ENCODE measurements at places on chromosomes 13 and 19. TPM values are rescaled to one million over a fixed set of nuclear protein-coding genes. Genes with fewer than 3 reads are reported as not detected.

Gene KEAP1
- total RNA-seq = 46.3 TPM

Gene ZNF784
- 6.3 TPM for total RNA-seq

Gene TNNI3
- total RNA-seq = not detected

Gene CDX2
- total RNA-seq = not detected

Gene CCNA1
- 0.77 TPM for total RNA-seq

Gene ZFP36
- total RNA-seq = 191 TPM

Gene CYP2B6
- not detected for total RNA-seq

Gene ITM2B
- total RNA-seq = 857 TPM

Gene CNN1
- 7.7 TPM for total RNA-seq

Gene DCAF15
- total RNA-seq = 58.6 TPM

Gene ZNF726
- 4.1 TPM for total RNA-seq

Gene LSR
- 20.0 TPM for total RNA-seq

Gene KLF2
- 179 TPM for total RNA-seq

DNA sequence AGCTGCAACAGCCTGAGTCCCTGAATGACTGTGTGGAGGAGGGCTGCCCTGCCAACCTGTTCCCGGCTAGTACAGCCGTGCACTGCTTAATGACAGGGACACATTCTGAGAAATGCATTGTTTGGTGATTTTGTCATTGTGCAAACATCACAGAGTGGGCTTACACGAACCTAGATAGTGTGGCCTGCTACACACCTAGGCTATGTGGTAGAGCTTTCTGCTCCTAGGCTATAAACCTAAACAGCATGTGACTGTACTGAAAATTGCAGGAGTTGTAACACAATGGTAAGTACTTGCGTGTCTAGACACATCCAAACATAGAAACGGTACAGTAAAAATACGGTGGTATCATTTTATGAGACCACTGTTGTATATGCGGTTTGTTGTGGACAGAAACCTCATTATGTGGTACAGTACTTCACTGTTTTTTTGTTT, 35.0 kb downstream of the VASP start:
- no peak overlapping the region for H3K27ac ChIP-seq
- no peaks in the 10 kb centered on the region for H3K27me3 ChIP-seq
- no peak overlapping the region for H3K4me3 ChIP-seq
- H3K4me1 ChIP-seq = no peaks in the 10 kb centered on the region
- DNase-seq = no peak

GRCh38 chr13:86554066-86554465, 754.8 kb upstream of the SLITRK6 start:
- H3K27me3 ChIP-seq = no peaks in the 10 kb centered on the region
- no peak overlapping the region for H3K27ac ChIP-seq
- DNase-seq = no peak
- H3K4me3 ChIP-seq = no peak overlapping the region

DNA sequence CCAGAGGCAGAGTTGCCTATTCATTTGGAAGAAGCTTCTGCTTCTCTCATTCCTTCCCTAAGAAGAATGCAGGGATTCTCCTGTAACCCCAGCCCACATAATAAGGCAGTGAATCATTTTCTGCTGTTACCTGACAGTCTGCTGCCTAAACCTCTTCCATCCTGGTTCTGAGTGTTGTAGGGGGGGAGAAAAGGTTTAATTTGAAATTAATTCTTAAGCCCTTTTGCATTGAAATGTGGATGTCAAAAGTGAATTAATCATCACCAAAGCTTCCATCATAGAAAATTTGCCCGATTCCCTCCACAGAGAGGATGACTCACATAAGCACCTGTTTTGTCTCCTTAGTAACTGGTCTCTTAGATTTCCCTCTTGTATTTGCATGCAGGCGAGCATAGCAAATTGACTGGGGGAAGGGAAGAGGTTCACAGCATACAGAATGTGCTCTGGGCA, 146.7 kb upstream of the FNDC3A start:
- H3K36me3 ChIP-seq = no peaks in the 10 kb centered on the region
- H3K4me3 ChIP-seq = no peak overlapping the region
- H3K27me3 ChIP-seq = no peaks in the 10 kb centered on the region
- no peak for DNase-seq

GRCh38 chr19:46481947-46482346, 10.6 kb upstream of the PNMA8A start:
- peaks cover 16% of the 10 kb centered on the region for H3K27me3 ChIP-seq
- H3K36me3 ChIP-seq = no peaks in the 10 kb centered on the region
- no peak for DNase-seq
- no peaks in the 10 kb centered on the region for H3K4me1 ChIP-seq

GRCh38 chr13:33487575-33488243, 202.2 kb upstream of the STARD13 start:
- no peaks in the 10 kb centered on the region for H3K4me1 ChIP-seq
- H3K27me3 ChIP-seq = no peaks in the 10 kb centered on the region
- H3K36me3 ChIP-seq = no peaks in the 10 kb centered on the region
- H3K4me3 ChIP-seq = no peak overlapping the region
- H3K27ac ChIP-seq = no peak overlapping the region

- DNase-seq = no peak
- H3K4me3 ChIP-seq = no peak overlapping the region
- peaks cover 11% of the 10 kb centered on the region for H3K36me3 ChIP-seq
- peaks cover 73% of the 10 kb centered on the region for H3K4me1 ChIP-seq
Measured at GRCh38 chr13:40624986-40625385, 41.5 kb downstream of the FOXO1 start.

DNA sequence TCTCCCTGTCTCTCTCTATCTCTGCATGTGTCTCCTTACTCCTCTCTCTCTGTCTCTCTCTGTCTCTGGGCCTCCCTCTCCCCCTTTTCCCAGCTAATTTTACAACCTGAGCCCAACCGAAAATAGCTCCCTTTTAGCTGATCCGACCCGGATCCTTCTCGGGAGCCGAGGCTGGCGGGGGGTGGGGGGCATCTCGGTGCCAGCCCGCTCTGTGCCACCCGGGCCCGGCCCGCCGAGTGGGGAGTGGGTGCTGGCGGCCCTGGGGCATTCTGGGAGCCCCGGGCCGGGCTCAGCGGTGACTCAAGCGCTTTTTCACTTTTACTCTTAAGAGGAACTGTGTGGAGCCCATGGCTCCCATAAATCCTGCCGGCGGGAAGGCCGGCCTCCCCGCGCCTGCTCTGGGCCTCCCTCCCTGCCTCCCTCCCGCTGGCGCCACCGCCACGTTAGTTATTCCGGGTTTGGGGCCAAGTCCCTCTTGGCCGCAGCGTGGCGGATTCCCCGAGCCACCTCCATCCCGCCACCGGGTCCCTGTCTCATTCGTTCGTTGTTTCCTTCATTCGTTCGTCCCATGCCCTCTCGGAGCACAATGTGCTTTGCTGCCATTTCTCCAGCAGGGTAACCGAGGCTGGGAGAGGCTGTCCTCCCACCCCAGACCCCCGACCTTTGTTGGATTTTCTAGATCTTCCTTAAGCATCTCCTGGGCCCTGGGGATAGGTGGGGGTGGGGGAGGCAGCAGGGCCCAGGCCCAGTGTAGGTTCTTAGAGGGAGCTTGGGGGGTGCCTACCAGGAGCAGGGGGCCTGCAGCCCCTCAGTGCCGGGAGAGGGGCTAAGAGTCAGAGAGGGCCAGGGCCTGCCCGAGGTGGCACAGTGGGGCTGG, 3.2 kb downstream of the NFIC start:
- peak; percentile 84 for DNase-seq
- H3K36me3 ChIP-seq = no peaks in the 10 kb centered on the region
- peaks cover 5% of the 10 kb centered on the region for H3K27me3 ChIP-seq
- H3K4me1 ChIP-seq = peaks cover 75% of the 10 kb centered on the region
- H3K4me3 ChIP-seq = peak overlapping the region; percentile 84

DNA sequence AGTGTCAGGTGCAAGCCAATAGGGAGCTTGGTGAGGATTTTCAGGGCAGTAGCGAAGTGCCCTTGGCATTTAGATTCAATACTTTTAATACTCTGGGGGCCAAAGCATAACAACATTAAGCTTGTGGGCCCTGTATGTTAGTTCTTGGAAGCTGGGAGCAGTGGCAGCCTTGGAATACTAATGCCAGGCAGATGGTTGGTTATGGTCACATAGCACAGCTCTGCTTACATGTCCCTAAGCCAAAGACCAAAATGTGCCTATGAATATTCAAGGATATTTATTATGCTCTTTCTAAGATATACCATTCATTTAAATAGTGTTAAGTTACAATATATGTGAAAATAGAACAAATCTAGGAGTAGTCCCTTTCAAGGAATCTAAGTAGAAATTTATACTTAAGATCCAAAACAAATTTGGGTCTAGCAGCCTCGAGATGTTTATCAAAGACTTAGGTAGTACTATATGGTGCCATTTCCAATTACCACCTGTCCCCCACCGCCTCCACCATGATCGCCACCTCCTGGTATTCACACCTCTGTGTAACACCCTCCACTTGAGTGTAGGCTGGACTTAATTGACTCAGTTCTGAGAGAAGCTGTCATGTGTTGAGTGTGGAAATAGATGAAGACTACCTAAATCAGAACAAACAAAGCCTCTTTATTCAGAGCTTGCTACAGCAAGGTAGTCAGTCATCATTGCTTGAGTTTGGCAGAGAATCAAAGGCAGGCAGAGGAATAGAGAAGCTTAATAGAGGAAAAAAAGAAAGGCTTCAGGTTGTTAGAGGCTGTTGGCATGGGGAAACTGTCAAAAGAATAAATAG, 261.0 kb downstream of the GPC5 start:
- H3K27me3 ChIP-seq = no peaks in the 10 kb centered on the region
- H3K4me3 ChIP-seq = no peak overlapping the region
- no peak for DNase-seq

GRCh38 chr19:47445527-47445926, 26.2 kb downstream of the SLC8A2 start:
- H3K4me1 ChIP-seq = peaks cover 30% of the 10 kb centered on the region
- no peak for DNase-seq
- no peaks in the 10 kb centered on the region for H3K36me3 ChIP-seq
- H3K27ac ChIP-seq = no peak overlapping the region
- H3K27me3 ChIP-seq = peaks cover 73% of the 10 kb centered on the region

DNA sequence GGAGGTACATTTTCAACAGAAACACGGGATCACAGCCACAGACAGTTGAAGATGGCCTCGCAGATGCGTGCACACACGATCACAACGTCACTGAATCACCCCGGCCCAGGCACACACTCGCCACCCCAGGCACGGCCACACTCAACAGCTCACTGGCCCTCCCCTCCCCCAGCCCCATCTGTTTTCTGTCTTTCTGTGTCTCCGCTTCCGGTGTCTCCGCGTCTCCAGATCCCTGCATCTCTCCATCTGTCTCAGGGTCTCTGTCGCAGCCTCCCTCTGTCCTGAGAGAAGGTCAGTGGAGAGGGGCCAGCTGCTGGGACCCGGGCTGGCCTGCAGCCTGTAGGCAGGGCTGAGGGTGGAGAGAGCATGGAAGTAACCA, 3.8 kb upstream of the ATP1A3 start:
- H3K27ac ChIP-seq = no peak overlapping the region
- H3K36me3 ChIP-seq = no peaks in the 10 kb centered on the region
- no peak for DNase-seq
- no peak overlapping the region for H3K4me3 ChIP-seq

DNA sequence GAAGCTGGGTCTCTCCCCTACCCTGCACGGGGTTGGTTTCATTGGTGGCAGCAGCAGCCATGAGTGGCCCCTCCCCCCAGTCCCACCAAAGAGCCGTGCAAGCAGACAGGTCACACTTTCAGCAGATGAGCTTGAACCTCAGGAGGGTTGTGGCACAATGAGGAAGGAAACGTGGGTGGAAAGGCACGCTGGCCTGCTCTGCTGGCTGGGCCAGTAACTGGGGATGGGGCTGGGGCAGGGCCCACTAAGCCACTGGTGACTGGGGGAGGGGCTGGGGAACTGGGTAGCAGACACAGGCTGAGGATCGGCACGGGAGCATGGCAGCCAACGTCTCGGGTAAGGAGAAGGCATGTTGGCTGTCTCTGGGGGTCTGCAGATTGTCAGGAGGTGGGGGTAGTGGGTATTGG, at the start of gene P2RY11:
Gene P2RY11 (plus strand): TSS at position 289 of the 407 bp plus-strand sequence. CDS start 29 bp downstream, at position 318.
- DNase-seq = peak; percentile 86
- H3K4me3 ChIP-seq = peak within 1 kb of the TSS; percentile 29
- peaks cover 9% of the 10 kb centered on the region for H3K36me3 ChIP-seq
- peak within 1 kb of the TSS; percentile 56 for H3K27ac ChIP-seq
- H3K4me1 ChIP-seq = peaks cover 39% of the 10 kb centered on the region

GRCh38 chr19:33638167-33639034, 16.6 kb downstream of the CHST8 start:
- no peak overlapping the region for H3K4me3 ChIP-seq
- H3K27me3 ChIP-seq = peaks cover 13% of the 10 kb centered on the region

- H3K27ac ChIP-seq = no peak overlapping the region
- H3K36me3 ChIP-seq = peaks cover 27% of the 10 kb centered on the region
- no peak for DNase-seq
- no peak overlapping the region for H3K4me3 ChIP-seq
- no peaks in the 10 kb centered on the region for H3K27me3 ChIP-seq
- H3K4me1 ChIP-seq = peaks cover 82% of the 10 kb centered on the region
Measured at GRCh38 chr19:4980838-4981680, 12.1 kb downstream of the KDM4B start.

- H3K4me3 ChIP-seq = no peak overlapping the region
- H3K36me3 ChIP-seq = peaks cover 35% of the 10 kb centered on the region
- DNase-seq = no peak
- no peak overlapping the region for H3K27ac ChIP-seq
Measured at GRCh38 chr13:41613471-41613870, 156.1 kb downstream of the RGCC start.

DNA sequence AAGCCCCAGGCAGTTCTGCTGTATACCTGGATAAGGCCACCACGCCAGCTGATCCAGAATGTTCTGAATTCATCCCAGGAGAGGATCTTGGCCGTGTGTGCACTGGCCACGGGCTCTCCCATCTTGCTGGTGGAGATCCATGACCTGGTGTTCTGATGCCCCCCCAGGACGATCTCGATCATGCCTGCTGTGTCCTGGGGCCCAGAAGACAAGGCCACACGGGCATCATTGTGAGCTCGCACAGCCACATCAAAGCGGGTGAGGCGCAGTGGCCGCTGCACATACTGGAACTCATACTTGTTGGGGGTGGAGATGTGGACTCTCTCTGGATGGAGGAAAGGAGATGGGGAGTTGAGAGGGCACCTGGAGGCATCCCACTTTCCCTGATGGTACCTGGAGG, 40.1 kb downstream of the F2RL3 start:
- H3K27me3 ChIP-seq = no peaks in the 10 kb centered on the region
- DNase-seq = peak; percentile 51
- H3K4me3 ChIP-seq = no peak overlapping the region
- H3K36me3 ChIP-seq = no peaks in the 10 kb centered on the region

DNA sequence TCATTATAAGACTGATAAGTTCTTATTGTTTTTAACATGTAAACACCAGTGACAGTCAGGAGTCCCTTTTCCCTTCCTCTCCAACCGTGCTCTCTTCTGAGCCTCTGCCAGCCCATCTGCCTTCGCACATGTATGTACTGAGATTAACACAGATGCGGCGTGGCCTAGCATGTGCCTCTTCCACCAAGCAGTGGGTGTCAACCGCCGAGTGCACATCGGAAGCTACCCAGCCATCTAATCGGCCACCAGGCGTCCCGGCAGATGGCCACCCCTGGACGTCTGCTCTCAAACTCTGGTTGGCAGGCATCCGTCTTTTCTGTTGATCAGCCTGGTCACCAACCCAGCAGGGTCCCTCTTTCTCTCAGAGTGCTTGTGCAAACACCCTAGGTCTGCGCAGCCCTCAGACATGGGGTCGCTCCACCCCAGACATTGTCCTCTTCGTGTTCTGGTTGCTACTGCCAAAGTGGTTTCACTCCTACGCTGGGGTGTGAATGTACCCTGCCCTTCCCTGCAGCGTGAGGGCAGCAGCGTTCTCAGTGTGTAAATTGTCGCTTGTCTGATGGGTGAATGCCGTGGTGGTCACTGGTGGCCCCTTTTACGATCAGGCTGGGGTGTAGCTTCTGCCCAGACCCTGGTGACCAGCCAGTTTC, 57.7 kb upstream of the LDLR start:
- no peak overlapping the region for H3K27ac ChIP-seq
- peaks cover 100% of the 10 kb centered on the region for H3K36me3 ChIP-seq
- no peak for DNase-seq
- H3K4me1 ChIP-seq = peaks cover 20% of the 10 kb centered on the region

Measured in spleen (tissue), 13 donors.